IMR-90 (cell line): ENCODE measurements at places on chromosomes 6 and 20. TPM values are rescaled to one million over a fixed set of nuclear protein-coding genes. Genes with fewer than 3 reads are reported as not detected.
A peak's percentile ranks its signal among the peaks of the same experiment; 100 is the strongest.

ZNF165 gene
- 0.28 and 0.36 TPM in 2 replicates for total RNA-seq

BICRAL gene
- total RNA-seq: 4.7 and 6.1 TPM in 2 replicates

TREML2 gene
- not detected in 2 replicates for total RNA-seq

ABHD16B gene
- total RNA-seq: not detected in 2 replicates

SEMG2 gene
- total RNA-seq: not detected in 2 replicates

- peak; percentile 59 for DNase-seq
- no peaks in the 10 kb centered on the region for H3K36me3 ChIP-seq
These were observed 36.7 kb downstream of the LRFN2 start for GRCh38 chr6:40550202-40551101.

DNA sequence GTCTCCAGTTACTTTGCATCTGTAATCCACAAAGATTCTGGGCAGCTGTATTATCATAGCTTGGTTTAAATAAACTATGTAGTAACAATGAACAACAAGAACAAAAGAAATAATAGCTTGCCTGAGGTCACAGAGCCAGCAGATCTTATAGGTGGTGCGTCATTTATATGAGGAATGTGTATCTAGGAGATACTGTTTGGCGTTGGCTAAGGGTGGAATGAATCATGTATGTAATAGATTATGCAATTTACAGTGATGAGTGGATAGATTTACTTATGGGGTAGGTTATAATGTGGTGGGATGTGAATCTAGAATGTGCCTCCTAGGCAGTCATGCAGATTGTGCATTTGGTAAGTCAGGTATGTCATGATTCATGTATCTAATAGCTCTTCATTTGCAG lies 42.8 kb downstream of the HNF4A start:
- no peaks in the 10 kb centered on the region for H3K36me3 ChIP-seq
- H3K4me1 ChIP-seq: no peaks in the 10 kb centered on the region
- no peak overlapping the region for H3K27ac ChIP-seq
- no peak overlapping the region for H3K4me3 ChIP-seq
- peaks cover 46% of the 10 kb centered on the region for H3K27me3 ChIP-seq

GRCh38 chr20:51164731-51165130 lies 141.8 kb upstream of the KCNG1 start:
- no peak for DNase-seq
- H3K27ac ChIP-seq: no peak overlapping the region
- H3K36me3 ChIP-seq: no peaks in the 10 kb centered on the region
- H3K4me1 ChIP-seq: no peaks in the 10 kb centered on the region

DNA sequence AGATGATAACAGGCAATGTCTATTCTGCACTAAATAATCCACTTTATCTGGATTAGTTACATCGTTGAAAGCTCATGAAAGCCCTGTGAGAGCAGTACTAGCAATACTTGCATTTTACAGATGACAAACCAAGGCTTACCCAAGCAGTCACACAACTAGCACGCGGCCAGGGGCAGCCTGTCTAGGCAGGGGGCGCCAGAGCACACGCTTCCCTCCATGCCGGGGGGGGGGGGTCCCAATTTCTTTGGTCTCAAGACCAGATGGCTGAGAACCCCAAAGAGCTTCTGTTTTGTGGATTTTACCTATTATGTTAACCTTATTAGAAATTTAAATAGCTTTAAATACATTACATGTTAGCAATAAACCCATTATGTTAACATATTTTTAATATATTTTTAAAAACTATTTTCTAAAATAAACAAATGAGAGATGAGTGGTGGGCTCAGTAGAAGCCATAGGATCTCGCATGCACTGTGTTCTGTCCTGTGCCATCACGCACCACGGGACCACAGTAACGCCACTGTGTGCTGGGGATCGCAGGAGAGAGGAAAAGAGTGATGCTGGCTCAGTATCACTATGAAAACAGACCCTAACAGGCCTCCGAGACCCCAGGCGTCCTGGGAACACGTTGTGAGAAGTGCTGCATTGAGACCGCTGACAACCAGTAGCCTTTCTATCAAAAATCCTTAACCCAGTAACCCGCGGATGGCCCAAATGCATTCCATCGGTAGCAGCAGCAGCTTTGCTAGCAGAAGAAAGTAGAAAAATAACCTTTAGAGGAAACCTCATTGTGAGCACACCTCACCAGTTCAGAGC lies 5.3 kb upstream of the PRR18 start:
- H3K4me1 ChIP-seq: no peaks in the 10 kb centered on the region; the same call in 1 of the 2 replicates
- no peaks in the 10 kb centered on the region for H3K36me3 ChIP-seq
- peak; percentile 45 for DNase-seq
- no peak overlapping the region for H3K27ac ChIP-seq

GRCh38 chr6:157438611-157439111 lies 57.7 kb downstream of the ZDHHC14 start:
- H3K36me3 ChIP-seq: no peaks in the 10 kb centered on the region
- H3K27me3 ChIP-seq: no peaks in the 10 kb centered on the region
- no peak overlapping the region for H3K27ac ChIP-seq
- no peak overlapping the region for H3K4me3 ChIP-seq
- peak; percentile 11 for DNase-seq
- H3K4me1 ChIP-seq: peaks cover 3% of the 10 kb centered on the region; the same call in 1 of the 2 replicates

DNA sequence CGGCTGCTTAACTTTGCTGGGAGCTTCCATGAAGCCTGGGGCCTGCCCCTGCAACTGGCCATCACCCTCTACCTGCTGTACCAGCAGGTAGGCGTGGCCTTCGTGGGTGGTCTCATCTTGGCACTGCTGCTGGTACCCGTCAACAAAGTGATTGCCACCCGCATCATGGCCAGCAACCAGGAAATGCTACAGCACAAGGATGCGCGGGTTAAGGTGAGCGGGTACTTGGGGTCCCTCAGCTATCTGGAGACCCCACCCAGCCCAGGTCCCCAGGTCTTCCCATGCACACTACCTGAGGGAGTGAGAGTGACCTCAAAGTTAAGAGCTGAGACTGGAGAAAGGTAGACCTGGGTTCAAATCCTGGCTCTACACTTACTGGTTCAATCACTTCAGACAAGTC lies 5.8 kb downstream of the ABCC10 start:
- DNase-seq: no peak
- no peak overlapping the region for H3K27ac ChIP-seq
- H3K27me3 ChIP-seq: no peaks in the 10 kb centered on the region
- H3K4me3 ChIP-seq: no peak overlapping the region
- H3K36me3 ChIP-seq: peaks cover 17% of the 10 kb centered on the region

- H3K4me3 ChIP-seq: no peak overlapping the region
- no peak overlapping the region for H3K27ac ChIP-seq
- peaks cover 15% of the 10 kb centered on the region for H3K36me3 ChIP-seq
- H3K27me3 ChIP-seq: no peaks in the 10 kb centered on the region
These were observed 131.1 kb downstream of the ATXN1 start for GRCh38 chr6:16630026-16630643.

GRCh38 chr6:108526739-108527174 lies 34.0 kb upstream of the FOXO3 start:
- DNase-seq: peak; percentile 62
- H3K4me1 ChIP-seq: peaks cover 2% of the 10 kb centered on the region; the same call in 1 of the 2 replicates
- no peak overlapping the region for H3K4me3 ChIP-seq
- H3K36me3 ChIP-seq: no peaks in the 10 kb centered on the region
- H3K27ac ChIP-seq: no peak overlapping the region

DNA sequence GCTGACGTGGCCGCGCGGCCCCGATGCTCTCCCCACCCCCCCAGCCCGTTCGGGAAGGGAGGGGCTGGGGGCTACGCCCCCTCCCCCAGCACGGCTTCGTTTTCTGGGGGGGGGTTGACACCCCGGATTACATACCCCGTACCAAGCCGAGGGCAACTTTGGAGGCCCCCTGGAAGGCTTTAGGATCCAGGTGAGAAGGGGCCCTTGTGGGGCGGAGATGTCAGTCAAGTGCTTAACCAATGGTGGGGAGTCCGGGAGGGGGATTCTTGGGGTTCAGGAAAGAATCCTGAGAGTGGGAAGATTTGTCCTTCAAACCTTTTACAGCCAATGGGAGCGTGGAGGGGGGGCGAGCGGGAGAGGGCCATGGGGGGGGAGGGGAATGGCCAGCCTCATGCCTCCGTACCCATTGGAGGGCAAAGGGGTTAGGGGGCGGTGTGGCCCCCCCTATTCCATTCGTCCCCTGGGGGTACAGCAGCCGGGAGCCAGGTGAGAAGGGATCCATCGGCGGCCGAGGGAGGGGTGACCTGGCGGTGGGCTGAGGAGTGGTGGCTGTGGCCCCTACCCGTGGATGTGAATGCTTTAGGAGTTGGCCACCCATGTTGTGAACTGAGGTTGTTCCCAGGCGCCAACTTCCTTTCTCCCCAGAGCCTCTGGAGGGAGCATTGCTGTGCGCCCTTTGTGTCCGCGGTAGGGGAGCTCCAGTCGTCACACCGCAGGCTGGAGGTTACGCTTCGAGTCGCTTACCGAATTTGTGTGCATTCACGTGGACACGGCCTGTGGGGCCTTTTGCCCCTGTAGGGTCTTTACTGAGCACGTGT lies 682 bp downstream of the BRD2 start:
- H3K36me3 ChIP-seq: peaks cover 14% of the 10 kb centered on the region
- H3K4me3 ChIP-seq: peak overlapping the region; percentile 59
- DNase-seq: peak; percentile 77
- H3K27ac ChIP-seq: peak overlapping the region; percentile 100
- peaks cover 4% of the 10 kb centered on the region; the same call in 1 of the 2 replicates for H3K4me1 ChIP-seq
- H3K27me3 ChIP-seq: no peaks in the 10 kb centered on the region

GRCh38 chr6:121771937-121772720 lies 336.7 kb downstream of the GJA1 start:
- H3K4me1 ChIP-seq: no peaks in the 10 kb centered on the region
- DNase-seq: no peak
- H3K27ac ChIP-seq: no peak overlapping the region
- H3K4me3 ChIP-seq: no peak overlapping the region

GRCh38 chr20:62599216-62600110 lies 42.8 kb upstream of the SLCO4A1 start:
- no peak overlapping the region for H3K4me3 ChIP-seq
- H3K4me1 ChIP-seq: no peaks in the 10 kb centered on the region
- peaks cover 40% of the 10 kb centered on the region for H3K27me3 ChIP-seq

DNA sequence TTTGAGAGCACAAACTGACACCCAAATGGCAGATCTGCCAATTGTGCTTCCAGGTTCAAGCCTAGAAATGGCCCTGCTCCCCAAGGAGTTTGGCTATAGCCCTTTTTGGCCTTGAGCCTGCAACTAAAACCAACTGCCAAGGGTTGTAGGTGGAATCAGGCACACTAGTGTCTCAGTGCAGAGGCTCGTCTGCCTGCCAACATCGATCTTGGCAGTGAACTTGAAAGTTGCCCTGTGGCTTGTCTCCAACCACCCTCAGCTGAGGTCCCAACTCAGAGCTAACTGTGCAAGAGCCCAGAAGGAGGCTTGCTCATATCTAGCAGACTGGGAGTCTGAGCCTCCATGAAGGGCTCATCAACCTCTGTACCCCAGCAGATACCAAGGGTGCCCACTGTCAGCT lies 92.7 kb upstream of the GLP1R start:
- no peak overlapping the region for H3K4me3 ChIP-seq
- H3K27ac ChIP-seq: no peak overlapping the region
- no peak for DNase-seq
- H3K27me3 ChIP-seq: no peaks in the 10 kb centered on the region
- no peaks in the 10 kb centered on the region for H3K4me1 ChIP-seq
- no peaks in the 10 kb centered on the region for H3K36me3 ChIP-seq

GRCh38 chr6:65170273-65170672 lies 536.8 kb downstream of the EYS start:
- H3K27ac ChIP-seq: no peak overlapping the region
- DNase-seq: peak; percentile 18
- H3K27me3 ChIP-seq: no peaks in the 10 kb centered on the region
- no peaks in the 10 kb centered on the region for H3K4me1 ChIP-seq

- no peaks in the 10 kb centered on the region for H3K27me3 ChIP-seq
- H3K4me3 ChIP-seq: no peak overlapping the region
- H3K36me3 ChIP-seq: no peaks in the 10 kb centered on the region
- no peaks in the 10 kb centered on the region for H3K4me1 ChIP-seq
These were observed 637.5 kb upstream of the MAN1A1 start for GRCh38 chr6:119986934-119987549.

DNA sequence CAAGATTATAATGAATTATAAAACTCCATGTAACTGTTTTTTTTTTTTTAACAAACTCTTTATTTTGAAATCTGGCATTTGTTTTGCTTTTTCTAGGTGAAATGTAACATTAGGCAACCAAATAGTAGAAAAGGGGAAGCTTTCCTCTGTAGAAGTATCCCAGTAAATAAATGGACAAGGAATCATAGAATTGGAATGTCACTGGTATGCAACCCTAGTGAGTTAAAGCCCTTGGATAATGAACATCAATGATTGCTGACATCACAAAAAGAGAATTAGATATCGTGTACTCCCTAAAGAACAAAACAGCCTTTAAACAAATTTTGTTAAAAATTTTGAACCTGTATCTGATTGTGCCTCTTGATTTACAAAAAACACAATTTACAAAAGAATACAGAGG lies 93.9 kb upstream of the OGFRL1 start:
- peak; percentile 83 for DNase-seq
- no peaks in the 10 kb centered on the region for H3K36me3 ChIP-seq
- no peak overlapping the region for H3K4me3 ChIP-seq
- peaks cover 6% of the 10 kb centered on the region; the same call in 1 of the 2 replicates for H3K4me1 ChIP-seq
- H3K27me3 ChIP-seq: no peaks in the 10 kb centered on the region

GRCh38 chr20:51514249-51514648 lies 28.3 kb downstream of the NFATC2 start:
- H3K36me3 ChIP-seq: no peaks in the 10 kb centered on the region
- H3K4me1 ChIP-seq: peaks cover 4% of the 10 kb centered on the region; the same call in 1 of the 2 replicates
- H3K4me3 ChIP-seq: no peak overlapping the region
- H3K27me3 ChIP-seq: no peaks in the 10 kb centered on the region

GRCh38 chr6:45690846-45691245 lies 313.1 kb upstream of the SUPT3H start:
- no peaks in the 10 kb centered on the region for H3K36me3 ChIP-seq
- no peaks in the 10 kb centered on the region for H3K27me3 ChIP-seq
- no peak for DNase-seq
- no peak overlapping the region for H3K27ac ChIP-seq
- no peaks in the 10 kb centered on the region for H3K4me1 ChIP-seq

DNA sequence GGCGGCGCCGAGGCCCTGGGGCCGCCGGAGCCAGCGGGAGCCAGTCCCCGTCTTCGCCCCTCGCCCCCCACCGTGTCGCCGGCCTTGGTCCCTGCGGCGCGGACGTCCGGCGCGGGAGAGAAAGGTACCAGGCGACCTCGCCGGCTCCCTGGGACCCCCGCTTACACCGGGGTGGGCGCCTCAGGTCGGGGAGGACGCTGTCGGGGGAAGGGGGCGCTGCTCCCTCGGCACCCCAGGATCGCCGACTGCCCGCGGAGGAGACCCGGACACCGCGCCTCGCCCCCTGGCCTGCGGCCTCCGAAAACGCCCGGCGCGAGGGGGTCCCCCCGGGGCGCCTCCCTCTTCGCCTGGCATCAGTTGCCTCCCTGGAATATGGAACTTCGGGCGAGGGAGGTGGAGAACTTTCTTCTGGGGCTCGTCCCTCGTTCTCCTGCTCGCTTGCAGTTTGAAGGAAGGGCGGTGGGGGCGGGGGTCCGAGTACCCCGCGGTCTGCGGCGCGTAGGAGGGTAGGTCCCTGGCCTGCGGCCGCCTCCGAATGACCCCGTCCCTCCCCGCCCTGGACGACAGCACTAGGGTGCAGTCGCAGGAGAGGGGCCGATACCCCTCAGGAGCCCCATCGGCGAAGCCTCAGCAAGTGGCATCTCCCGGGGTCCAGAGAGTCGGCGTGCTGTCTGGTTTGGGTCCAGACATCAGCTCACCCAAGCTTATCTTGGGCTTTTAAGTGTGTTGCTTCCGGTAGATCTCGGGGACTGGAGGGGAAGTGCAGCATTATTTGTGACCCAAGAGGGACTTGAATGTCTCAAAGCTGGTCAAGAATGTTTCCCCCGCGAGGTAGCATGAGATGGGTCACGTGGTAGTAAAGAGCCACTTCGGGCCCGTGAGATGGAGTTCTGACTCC lies 549 bp downstream of the ANKRD6 start:
- no peaks in the 10 kb centered on the region for H3K36me3 ChIP-seq
- no peak for DNase-seq
- peak overlapping the region; percentile 38 for H3K4me3 ChIP-seq
- peaks cover 31% of the 10 kb centered on the region for H3K27me3 ChIP-seq
- no peak overlapping the region for H3K27ac ChIP-seq
